ENCODE measurements at places on chromosomes 12 and 14. TPM values are rescaled to one million over a fixed set of nuclear protein-coding genes. Genes with fewer than 3 reads are reported as not detected.

DNA sequence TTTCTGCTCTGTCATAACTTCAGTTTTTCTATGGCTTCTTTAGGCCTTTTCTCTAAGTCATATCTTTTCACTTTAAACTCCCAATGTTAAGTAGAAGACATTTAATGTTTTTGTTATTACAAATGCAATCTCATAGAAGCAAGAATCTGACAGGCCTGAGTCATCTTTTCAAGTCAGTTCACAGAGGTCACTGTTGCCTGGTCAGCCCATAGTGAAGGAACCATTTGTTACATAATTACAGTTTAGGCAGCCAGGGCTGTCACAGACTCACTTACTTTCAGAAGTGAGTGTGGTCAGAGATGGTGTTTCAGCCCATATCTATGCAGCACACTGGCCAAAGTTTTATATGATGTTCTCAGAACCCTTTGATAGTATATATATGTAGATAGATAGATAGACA is 46.5 kb downstream of the CCER1 start:
- DNase-seq, result no peak
- no peaks in the 10 kb centered on the region for H3K36me3 ChIP-seq
- no peaks in the 10 kb centered on the region for H3K27me3 ChIP-seq
- H3K4me1 ChIP-seq, result no peaks in the 10 kb centered on the region
- no peak overlapping the region for H3K27ac ChIP-seq

DNA sequence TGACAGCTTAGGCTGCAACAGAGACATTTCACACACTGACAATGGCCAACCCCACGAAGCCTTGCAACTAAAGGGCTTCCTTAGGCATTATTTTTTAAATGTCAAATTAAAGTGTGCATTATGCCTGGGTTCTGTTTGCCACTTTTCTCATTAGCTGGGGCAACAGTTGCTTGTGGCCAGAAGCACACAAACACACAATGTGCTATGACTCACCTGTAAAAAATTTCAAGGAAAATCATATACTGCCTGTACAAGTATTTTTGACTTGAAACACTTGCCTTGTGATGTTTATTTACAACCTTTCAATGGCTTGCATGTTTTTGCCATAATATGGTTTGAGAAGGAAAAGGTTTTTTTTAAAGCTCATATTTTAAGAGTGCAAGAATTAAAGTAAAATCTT is 1.9 kb downstream of the NTN4 start:
- no peak for DNase-seq
- H3K27ac ChIP-seq, result no peak overlapping the region
- H3K4me3 ChIP-seq, result no peak overlapping the region

INSM2 gene
- not detected for total RNA-seq

DNA sequence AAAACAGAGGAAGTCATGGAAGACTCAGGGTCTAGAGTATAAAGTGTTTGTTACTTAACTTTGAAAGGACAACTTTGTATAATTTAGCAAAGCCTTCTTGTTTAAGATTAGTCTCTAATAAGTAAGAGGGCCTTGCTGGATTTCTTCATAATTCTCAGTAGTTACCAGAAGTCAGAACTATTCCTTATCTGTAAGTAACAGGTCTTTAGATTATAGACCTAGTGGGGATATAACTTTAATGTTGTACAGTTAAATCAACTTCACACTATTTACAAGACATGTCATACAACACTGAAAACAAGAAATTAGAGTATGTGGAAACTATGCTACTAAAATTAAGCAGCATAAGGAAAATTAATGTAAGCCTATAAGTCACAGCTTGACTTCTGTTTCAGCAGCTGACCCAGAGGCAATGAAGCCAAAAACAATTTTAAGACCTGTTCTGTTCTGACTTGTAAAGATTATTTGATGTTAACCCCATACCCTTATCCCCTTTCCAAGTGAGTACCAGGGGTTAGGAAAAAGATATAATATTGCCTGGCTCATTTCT is 398.3 kb downstream of the RAD51B start:
- peaks cover 23% of the 10 kb centered on the region for H3K4me1 ChIP-seq
- no peak for DNase-seq
- no peaks in the 10 kb centered on the region for H3K27me3 ChIP-seq
- no peak overlapping the region for H3K27ac ChIP-seq
- H3K4me3 ChIP-seq, result no peak overlapping the region

PWP1 gene
- total RNA-seq, result 57.5 TPM

DNA sequence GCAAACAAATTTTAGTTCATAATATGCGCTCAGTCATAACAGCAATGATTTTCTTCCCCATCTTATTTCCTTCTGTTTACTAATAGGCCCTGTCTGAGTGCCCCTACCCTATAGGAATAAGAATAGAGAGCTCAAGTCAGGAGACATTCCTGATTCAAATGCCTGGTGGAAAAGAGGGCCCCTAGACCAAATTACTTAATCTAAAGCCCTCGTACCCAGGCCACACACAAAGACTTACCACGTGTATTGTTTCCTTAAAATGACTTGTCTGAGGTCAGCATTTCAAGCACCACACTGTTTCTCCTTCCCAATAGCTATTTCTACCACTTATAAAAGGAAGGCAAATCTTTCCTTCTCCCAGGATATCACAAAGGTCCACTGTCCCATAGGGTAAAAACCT is 314.9 kb upstream of the TMTC1 start:
- no peak overlapping the region for H3K27ac ChIP-seq
- H3K36me3 ChIP-seq, result no peaks in the 10 kb centered on the region
- no peak for DNase-seq
- H3K4me3 ChIP-seq, result no peak overlapping the region
- H3K27me3 ChIP-seq, result no peaks in the 10 kb centered on the region
- no peaks in the 10 kb centered on the region for H3K4me1 ChIP-seq

RTL1 gene
- total RNA-seq, result not detected

- peaks cover 25% of the 10 kb centered on the region for H3K27me3 ChIP-seq
- no peak overlapping the region for H3K27ac ChIP-seq
- no peak overlapping the region for H3K4me3 ChIP-seq
- H3K4me1 ChIP-seq, result no peaks in the 10 kb centered on the region
- no peaks in the 10 kb centered on the region for H3K36me3 ChIP-seq
These were observed 1.5 kb upstream of the EFS start for GRCh38 chr14:23366426-23366921.

DNA sequence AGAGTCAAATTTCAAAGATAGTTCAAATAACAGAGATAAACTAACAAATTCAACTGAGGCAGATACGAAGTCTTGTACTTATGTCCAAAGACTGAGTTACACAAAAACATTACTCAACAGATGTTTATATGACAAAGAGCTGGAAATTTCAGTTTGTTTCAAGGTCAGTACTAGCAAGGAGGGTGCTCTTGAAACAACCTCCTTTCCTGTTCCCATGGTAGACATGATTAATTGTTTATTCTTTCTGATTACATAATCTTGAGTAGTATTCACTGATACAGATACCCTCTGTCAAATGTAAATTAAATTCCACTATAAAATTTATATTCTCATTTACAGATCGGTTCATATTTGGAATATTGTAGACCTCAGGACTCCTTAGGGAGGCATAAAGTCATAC is 23.4 kb downstream of the TSPAN8 start:
- no peaks in the 10 kb centered on the region for H3K4me1 ChIP-seq
- H3K27ac ChIP-seq, result no peak overlapping the region
- no peak overlapping the region for H3K4me3 ChIP-seq
- no peaks in the 10 kb centered on the region for H3K36me3 ChIP-seq
- DNase-seq, result no peak
- H3K27me3 ChIP-seq, result no peaks in the 10 kb centered on the region

DNA sequence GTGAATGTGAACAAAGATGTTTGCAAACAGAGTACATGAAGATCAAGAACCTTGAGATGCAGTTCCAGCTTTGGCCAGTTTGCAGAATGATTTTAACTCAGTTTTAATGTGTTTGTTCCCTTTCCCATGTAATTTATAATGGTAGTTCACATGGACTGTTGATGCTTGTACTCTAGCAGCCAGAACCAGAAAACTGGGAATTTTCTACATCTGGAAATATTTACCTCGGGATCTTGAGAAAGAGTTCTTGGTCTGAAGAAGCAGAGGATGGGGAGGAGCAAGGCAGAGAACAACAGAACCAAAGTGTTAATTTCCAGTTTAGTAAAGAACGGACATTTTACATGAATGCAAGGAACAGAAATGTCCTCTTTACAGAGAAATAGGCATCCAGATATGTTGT is 37.0 kb upstream of the PMCH start:
- peaks cover 13% of the 10 kb centered on the region for H3K27me3 ChIP-seq
- no peaks in the 10 kb centered on the region for H3K36me3 ChIP-seq
- no peak for DNase-seq
- no peak overlapping the region for H3K27ac ChIP-seq
- no peak overlapping the region for H3K4me3 ChIP-seq

- H3K27me3 ChIP-seq, result peaks cover 21% of the 10 kb centered on the region
- H3K4me3 ChIP-seq, result peak overlapping the region; percentile 72
- H3K27ac ChIP-seq, result no peak overlapping the region
- peaks cover 24% of the 10 kb centered on the region for H3K4me1 ChIP-seq
- H3K36me3 ChIP-seq, result no peaks in the 10 kb centered on the region
- no peak for DNase-seq
These were observed 2.8 kb downstream of the CFAP73 start for GRCh38 chr12:113152196-113152834.

CCDC175 gene
- total RNA-seq, result not detected

GRCh38 chr12:97293541-97293940 is 169.1 kb upstream of the RMST start:
- peaks cover 2% of the 10 kb centered on the region for H3K36me3 ChIP-seq
- H3K27ac ChIP-seq, result no peak overlapping the region

KLRB1 gene
- 4.7 TPM for total RNA-seq

GRCh38 chr12:26143291-26143690 is 18.5 kb upstream of the BHLHE41 start:
- H3K4me1 ChIP-seq, result no peaks in the 10 kb centered on the region
- H3K4me3 ChIP-seq, result no peak overlapping the region
- H3K27ac ChIP-seq, result no peak overlapping the region

GRCh38 chr12:110689281-110690126 is 589 bp upstream of the HVCN1 start:
- H3K27ac ChIP-seq, result peak overlapping the region; percentile 96
- H3K36me3 ChIP-seq, result peaks cover 23% of the 10 kb centered on the region
- no peaks in the 10 kb centered on the region for H3K27me3 ChIP-seq
- H3K4me1 ChIP-seq, result peaks cover 45% of the 10 kb centered on the region
- H3K4me3 ChIP-seq, result peak overlapping the region; percentile 90

GRCh38 chr14:20606190-20606901 is 15.2 kb upstream of the RNASE12 start:
- no peak overlapping the region for H3K27ac ChIP-seq
- H3K36me3 ChIP-seq, result no peaks in the 10 kb centered on the region
- no peaks in the 10 kb centered on the region for H3K27me3 ChIP-seq
- no peaks in the 10 kb centered on the region for H3K4me1 ChIP-seq
- no peak for DNase-seq

GRCh38 chr12:131752451-131752850 is 41.6 kb downstream of the SFSWAP start:
- no peak overlapping the region for H3K4me3 ChIP-seq
- H3K4me1 ChIP-seq, result no peaks in the 10 kb centered on the region
- H3K27me3 ChIP-seq, result no peaks in the 10 kb centered on the region
- DNase-seq, result no peak
- H3K27ac ChIP-seq, result no peak overlapping the region

GLIPR1L1 gene
- total RNA-seq, result not detected

EPYC gene
- not detected for total RNA-seq

GRCh38 chr12:53739214-53740129 is 12.2 kb upstream of the CALCOCO1 start:
- peaks cover 15% of the 10 kb centered on the region for H3K4me1 ChIP-seq
- H3K36me3 ChIP-seq, result no peaks in the 10 kb centered on the region
- H3K27ac ChIP-seq, result no peak overlapping the region
- peaks cover 43% of the 10 kb centered on the region for H3K27me3 ChIP-seq

DNA sequence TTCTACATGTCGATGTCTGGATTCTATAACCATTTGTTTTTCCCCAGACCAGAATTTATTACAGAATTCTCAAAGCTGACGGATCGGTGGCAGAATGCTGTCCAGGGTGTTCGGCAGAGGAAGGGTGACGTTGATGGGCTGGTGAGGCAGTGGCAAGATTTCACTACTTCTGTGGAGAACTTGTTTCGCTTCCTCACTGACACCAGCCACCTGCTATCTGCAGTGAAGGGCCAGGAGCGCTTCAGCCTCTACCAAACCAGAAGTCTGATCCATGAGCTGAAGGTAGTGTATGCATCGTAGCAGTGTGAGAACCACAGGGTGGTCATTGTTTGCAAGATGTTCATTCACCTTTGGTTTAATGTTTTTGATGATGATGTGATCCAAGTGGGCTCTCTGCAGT is 124.0 kb downstream of the ESR2 start:
- H3K4me3 ChIP-seq, result no peak overlapping the region
- H3K27ac ChIP-seq, result no peak overlapping the region
- no peaks in the 10 kb centered on the region for H3K27me3 ChIP-seq
- peaks cover 13% of the 10 kb centered on the region for H3K36me3 ChIP-seq
- H3K4me1 ChIP-seq, result peaks cover 9% of the 10 kb centered on the region

GZMH gene
- 61.3 TPM for total RNA-seq

CSAD gene
- total RNA-seq, result 13.8 TPM

- no peak overlapping the region for H3K4me3 ChIP-seq
- H3K27ac ChIP-seq, result no peak overlapping the region
- DNase-seq, result no peak
- no peaks in the 10 kb centered on the region for H3K4me1 ChIP-seq
- no peaks in the 10 kb centered on the region for H3K27me3 ChIP-seq
These were observed 42.8 kb downstream of the SLC8B1 start for GRCh38 chr12:113292091-113292490.

OR11G2 gene
- not detected for total RNA-seq

GRCh38 chr14:99790978-99791376 is 2.2 kb upstream of the EML1 start:
- DNase-seq, result no peak
- H3K27me3 ChIP-seq, result peaks cover 29% of the 10 kb centered on the region
- H3K36me3 ChIP-seq, result no peaks in the 10 kb centered on the region
- H3K4me3 ChIP-seq, result no peak overlapping the region

- H3K36me3 ChIP-seq, result no peaks in the 10 kb centered on the region
- H3K27me3 ChIP-seq, result peaks cover 13% of the 10 kb centered on the region
- no peak overlapping the region for H3K4me3 ChIP-seq
- no peak for DNase-seq
- H3K27ac ChIP-seq, result no peak overlapping the region
- no peaks in the 10 kb centered on the region for H3K4me1 ChIP-seq
These were observed 33.3 kb downstream of the TDG start for GRCh38 chr12:103998976-103999375.

DNA sequence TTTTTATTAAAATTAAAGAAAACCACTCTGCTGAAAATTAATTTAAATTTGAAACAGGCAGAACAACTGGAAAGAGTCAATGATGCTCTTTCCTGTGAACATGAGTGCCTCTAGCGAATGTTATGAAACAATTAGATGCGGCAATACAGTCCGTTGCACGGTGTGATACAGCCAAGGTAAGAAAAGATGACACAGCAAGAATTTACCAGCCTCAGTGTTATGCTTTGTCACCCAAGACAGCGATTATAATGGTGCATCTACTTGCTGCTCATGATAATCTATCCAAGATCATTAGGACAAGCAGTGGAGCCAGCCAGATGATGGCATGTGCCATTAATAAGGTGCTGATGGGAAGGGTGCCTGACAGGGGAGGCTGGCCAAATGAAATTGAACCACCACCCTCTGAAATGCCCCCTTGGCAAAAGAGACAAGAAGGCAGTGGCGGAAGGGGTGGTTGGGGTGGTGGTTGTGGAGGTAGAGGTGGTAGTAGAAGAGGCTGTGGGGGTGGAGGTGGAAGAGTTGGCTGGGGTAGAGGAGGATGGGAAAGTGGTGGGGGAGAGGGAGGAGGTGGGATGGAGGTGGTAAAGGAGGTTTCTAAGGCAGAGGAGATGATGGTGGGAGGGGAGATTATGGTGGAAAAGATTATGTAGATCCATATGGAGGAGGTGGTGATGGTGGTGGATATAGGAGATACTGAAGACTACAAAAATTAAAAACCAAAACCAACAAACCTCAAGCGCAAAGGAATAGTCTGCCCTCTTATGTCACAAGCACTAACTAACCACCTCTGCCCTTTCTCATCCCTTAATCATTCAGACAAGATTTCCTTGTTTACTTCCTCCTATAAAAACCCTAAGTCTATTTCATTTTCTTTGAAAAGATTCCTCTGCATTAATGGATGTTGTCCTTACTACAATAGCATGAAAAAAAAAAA is 4.0 kb upstream of the RESF1 start:
- no peaks in the 10 kb centered on the region for H3K27me3 ChIP-seq
- peak overlapping the region; percentile 43 for H3K27ac ChIP-seq
- no peak for DNase-seq
